Cardiac fibroblast (primary cell): ENCODE measurements at places on chromosomes 4 and X.
A peak's percentile ranks its signal among the peaks of the same experiment; 100 is the strongest.

DNA sequence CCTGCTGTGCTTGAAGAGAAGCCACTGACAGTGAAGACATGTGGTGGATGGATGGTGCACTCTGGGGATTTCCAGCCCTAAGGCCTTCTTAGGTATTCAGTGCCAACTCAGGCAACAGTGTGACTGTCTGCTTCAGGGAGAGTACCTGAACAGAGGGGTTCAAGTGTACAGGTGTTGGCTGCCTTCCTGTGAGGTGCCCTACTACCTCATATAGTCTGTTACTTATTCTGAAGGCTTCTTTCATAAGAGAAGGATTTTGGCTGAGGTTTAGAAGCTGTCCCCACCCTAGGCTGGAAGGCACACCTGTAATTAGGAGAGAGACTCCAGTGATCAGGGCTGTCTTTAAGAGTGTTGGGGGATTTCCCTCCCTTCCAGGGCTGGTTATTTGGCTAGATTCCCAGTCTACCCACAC is 1.8 kb downstream of the FTHL17 start:
- no peak for DNase-seq

DNA sequence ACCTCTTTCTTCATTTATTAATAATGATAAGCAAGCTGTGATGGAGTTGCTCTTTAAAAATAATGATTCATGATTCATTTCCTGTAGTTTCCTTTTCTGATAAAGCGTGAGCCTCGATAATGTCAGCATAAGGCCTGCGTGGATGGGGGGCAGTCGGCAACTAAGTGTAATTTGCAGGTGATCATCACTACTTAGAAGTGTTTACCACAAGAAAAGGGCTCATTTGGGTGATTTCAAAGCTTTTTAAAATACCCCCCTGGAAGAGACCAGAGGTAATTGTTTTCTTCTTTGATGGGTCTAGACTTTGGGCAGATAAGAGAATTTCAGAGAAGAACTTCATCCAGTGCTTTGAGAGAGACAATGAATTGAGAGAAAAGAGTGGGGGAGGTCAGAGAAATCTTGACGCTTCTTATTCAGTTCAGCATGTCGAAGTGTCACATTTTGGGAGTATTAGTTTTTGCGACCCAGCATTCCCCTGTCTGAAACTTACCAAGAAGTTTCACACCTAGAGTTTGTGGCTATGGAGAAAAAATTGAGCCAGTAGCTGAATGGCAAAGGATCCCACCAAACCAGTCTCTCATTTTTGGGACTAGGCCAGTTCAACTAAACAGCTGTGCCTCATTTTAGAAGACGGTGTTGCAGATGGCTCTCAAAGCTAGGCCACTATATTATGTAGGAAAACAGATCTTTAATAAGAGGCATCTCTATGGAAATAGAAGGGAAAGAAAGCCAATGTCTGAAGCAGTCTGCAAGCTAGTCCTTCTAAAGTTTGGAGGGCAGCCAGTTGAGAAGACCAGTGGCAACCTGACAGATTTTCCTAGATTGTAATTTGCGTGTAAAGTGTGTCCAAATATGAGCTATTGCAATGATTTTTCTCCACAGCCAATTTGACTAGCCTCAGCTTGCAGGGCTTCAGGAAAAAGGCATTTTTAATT is 171.0 kb upstream of the PPP1R2C start:
- DNase-seq, result peak; percentile 12

DNA sequence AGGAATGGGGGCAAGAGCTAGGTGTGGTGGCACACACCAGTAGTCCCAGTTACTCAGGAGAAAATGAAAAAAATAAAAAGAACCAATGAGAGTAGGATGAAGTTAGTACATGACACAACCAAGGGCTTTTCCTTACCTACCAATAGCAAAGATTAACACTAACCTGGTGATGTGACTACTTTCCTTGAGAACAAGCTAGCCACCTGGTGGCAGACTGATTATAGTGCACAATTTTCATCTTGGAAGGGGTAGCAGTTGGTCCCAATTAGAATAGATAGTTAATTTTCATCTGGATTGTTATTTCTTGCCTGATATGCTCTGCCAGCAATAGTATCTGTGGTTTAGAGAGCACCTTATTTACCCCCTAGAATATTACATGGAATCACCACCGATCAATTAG is 1216.8 kb upstream of the PABPC4L start:
- peak; percentile 24 for DNase-seq

- no peak for DNase-seq
These were observed 220.4 kb downstream of the MAML3 start for GRCh38 chr4:139933541-139933940.

GRCh38 chr4:75189711-75190335 is 256.9 kb downstream of the PARM1 start:
- no peak for DNase-seq

DNA sequence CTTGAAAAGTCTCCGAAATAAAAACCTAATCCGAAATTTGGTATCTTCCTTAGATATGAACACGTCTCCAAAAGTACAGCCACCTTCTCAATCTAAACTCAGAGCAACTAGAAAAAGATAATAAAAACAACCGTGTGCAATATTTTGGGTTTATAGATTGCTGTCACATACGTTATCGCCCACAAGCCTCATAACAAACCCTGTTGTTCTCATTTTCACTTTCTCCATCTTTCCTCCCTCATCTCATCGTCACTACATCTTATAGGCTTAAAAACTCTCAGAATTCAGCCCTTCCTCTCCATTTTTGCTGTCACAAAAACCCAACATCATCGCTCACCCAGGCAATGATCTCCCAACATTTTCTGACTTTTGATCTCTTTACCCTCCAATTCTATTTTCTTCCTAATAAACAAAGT is 448 bp upstream of the SCFD2 start:
- no peak for DNase-seq

DNA sequence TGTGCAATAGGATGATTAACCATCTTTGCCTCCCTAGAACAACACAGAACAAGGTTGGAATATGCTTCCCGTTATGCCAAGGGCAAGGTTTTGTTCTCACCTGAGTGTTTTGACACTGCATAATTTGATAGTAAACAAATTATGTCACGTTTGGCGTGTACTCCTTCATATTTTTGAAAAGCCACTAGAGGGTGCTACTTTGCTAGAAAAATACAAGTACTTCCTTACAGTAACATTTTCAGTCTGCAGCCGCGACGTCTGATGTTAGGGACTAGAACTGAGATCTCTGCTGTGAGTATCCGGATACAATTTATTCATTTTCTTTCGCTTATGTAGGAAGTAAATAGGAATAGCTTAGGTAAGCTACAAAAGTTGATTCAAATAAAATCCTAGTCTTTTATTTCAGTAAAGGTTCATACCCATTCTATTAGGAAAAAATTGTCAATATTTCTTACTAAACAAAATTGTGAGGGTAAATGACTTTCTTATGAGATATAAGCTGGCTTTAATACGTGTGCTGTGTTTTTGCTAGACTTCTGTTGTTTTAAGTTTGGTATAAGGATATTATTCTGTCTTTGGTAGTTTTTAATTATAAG is 181.1 kb upstream of the WDFY3 start:
- DNase-seq, result peak; percentile 86

DNA sequence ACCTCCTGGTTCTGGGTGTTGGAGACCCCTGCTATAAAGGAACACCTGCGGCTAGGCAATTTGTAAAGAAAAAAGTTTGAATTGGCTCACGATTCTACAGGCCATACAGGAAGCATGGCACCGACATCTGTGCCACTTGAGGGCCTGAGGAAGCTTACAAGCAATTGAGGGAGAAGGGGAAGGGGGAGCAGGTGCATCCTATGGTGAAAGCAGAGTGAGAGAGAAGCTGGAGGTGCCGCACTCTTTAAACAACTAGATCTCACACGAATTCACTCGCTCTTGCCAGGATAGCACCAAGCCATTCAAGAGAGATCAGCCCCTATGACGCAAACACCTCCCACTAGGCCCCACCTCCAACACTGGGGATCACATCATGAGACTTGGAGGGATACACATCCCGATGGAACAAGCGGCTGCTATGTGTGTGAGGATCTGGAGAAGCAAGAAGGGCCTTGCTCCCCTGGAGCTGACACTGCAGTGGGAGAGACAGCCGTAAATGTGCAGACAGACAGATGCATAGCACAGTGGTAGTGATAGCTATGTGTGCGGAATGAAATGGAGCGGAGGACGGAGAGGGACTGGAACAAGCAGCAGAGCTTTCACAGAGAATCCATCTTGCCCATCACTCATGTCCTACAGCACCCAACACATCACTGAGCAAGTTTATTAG is 60.7 kb upstream of the HELT start:
- DNase-seq, result no peak

DNA sequence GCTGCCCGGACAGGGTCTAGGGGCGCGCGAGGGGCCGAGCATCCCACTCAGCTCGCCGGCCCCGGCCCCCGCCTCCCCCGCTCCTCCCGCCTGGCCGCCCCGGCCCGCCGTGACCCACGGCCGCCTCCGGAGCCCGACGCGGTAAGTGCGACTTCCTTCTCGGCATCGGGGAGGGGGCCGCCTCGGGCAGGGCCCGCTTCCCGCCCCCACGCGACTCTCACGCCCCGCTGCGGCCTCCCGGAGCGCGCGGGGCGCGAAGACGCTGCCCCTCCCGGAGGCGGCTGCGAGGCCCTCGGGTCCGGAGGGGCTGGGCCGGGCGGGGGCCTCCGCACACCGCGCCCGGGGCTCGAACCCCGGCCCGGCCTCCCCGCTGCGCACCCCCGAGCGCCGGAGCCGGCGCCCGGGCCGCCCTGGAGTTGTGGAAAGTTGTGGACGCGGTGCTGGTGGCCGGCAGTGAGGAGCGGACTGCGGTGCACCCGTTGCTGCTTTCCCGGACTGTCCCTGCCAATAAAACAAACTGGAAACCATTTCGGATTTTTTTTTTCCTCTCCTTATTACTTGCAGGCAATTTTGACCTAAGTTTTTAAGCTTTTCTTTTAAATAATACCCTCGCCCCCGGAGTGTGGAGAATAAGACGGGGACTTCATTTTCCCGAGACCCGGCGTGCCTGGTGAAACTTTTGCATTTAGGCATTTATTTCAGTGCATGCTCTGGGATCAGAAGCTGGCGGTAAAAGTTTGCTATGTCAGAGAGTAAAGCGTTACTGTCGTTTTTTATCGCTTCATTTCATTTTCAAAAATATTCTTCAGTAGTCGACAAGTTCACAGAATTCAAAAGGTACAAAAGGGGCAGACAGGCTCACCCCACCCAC is 13.0 kb upstream of the TMEM156 start:
- peak; percentile 43 for DNase-seq

DNA sequence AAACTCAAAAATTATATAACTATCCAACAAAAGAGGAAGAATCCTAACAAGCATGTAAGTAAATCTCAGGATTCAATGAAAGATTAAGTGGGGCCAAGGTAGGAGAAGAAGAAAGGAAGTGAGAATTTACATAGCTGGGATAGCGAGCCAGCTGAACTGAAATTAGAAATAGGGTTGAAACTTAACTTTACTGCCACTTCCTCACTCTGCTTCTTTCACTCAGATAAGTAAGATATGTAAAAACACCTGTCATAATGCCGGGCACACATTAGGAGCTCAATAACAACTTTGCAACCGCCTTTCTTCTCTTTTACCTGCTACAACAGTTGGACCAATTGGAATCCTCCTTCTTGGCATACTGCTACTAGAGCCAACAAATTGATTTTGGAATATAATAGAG is 129.4 kb downstream of the CNKSR2 start:
- no peak for DNase-seq

DNA sequence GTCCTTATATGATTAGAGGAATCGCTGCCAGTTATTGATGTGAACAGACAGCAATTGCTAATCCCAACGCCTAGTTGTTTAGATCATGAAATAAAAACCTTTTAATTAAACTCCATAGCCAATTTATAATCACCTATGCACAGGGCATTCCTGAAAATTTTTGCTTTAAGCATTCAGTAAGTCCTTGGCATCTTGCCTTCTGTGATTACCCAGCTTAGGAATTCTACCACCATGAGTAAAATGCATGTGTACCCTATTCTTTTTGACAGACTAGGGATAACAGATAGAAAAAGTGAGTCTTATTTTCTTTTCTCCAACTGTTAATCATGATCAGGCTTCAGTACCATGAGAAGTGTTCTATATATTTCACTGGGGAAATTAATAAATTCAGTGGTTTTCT is 995.3 kb upstream of the GRIA3 start:
- DNase-seq, result peak; percentile 16

- DNase-seq, result no peak
These were observed 10.2 kb upstream of the GLOD5 start for GRCh38 chrX:48751343-48751742.

DNA sequence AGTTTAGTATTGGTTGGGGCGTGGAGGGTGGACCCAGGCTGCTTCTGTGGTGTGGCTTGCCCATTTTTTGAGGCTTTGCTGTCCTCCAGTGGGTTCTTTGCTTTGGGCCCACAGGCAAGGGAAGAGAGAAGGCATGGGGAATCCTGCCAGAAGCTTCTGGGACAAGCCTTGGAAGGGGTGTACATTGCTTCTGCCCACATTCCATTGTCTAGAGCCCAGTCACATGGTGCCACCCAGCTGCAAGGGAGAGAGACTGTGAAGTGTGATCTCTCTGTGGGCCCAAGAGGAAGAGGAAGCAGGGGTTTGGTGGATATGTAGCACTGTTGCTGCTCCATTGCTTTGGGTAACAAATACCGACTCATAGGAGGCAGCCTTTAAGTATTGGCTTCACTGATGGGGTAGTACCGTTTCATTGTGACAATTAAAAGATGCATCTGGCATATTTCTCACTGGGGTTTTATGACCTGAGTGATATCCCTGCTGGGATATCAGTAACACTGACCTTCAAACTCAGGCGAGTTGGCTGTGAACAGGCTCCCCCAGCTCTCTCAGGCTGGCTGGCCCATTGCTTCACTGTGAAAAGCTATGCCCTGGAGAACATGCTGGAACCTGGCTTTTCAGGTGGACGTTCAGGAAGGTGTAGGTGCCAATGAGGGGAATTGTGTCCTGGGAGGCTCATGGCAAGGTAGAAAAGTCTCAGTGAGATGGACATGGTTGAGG is 85.9 kb downstream of the CLDN34 start:
- peak; percentile 35 for DNase-seq

DNA sequence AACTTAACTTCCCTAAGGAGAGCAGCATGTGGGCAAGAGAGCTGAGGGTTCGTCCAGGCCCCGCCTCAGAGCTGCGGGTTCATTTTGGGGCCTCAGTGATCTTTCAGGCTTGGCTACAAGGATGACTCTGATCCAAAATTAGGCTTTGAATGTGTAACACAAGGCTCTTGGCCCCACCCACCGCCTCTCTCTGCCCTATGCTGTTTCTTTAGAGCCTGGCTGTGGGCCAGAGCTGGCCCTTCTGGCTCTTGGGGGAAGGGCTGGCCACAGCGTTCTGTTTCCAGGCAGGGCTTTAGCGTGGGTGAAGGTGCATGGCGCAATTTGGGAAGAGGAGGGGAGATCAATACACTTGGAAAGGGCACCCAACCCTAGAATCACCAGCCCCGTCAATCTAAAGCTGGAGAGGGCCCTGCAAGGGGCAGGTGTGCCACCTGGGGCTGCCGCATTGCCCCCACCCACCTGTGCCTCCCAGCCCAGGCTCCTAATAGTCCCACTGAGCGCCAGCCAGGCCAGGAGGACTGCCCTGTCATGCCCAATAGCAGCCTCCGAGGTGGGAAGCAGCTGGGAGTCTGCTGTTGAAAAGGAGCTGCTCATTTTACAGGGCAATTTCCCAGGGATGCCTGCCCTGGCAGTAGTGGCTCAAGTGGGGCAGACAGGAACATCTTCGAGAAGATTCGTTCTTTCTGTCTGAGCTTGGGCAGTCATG is 84.5 kb upstream of the MAML3 start:
- DNase-seq, result peak; percentile 88
